CD4-positive, alpha-beta T cell treated with Interleukin-15 for 4 hours (primary cell): ENCODE measurements at places on chromosomes 2 and 18.

- DNase-seq, result no peak
Measured at GRCh38 chr18:41887100-41887499, 67.9 kb upstream of the PIK3C3 start.

GRCh38 chr2:165796129-165796528, 2.1 kb upstream of the GALNT3 start:
- DNase-seq, result no peak

GRCh38 chr2:30979822-30980245, 158.4 kb downstream of the GALNT14 start:
- DNase-seq, result no peak

GRCh38 chr2:36697424-36698066, 1.0 kb downstream of the VIT start:
- DNase-seq, result no peak

GRCh38 chr2:202636213-202636513, 1.4 kb downstream of the FAM117B start:
- no peak for DNase-seq

- DNase-seq, result peak; percentile 62
Measured at GRCh38 chr2:241123816-241124536, 21.9 kb upstream of the MTERF4 start.

GRCh38 chr2:156687715-156688114, 251.5 kb downstream of the GPD2 start:
- no peak for DNase-seq

DNA sequence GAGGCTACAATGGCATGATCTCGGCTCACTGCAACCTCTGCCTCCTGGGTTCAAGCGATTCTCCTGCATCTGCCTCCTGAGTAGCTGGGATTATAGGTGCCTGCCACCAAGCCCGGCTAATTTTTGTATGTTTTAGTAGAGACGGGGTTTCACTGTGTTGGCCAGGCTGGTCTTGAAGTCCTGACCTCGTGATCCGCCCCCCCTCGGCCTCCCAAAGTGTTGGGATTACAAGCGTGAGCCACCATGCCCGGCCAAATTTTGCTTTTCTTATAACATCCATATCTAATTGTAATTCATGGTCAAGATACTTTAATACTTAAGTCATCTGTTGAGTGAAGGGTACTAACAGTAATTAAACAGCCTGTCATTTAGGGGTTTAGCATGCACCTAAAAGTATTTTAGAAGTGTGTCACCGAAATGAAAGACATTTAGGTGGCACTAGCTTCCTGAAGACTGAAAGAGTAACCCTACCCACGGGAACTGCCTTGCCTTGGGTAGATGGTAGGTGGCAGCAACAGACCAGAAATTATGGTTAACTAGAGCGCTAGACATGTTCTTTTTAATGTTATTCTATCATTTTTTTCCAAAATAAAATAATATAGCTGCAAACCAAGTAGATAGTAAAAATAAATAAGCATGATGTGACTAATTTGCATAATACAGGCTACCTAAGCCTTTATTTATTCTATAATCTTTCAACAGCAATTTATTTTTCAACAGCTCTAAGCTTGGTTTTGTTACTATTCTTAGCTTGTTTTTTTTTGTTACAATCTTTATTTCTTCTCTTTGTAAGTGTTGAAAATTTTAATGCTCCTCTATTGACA, 8.6 kb upstream of the ACYP2 start:
- peak; percentile 63 for DNase-seq

GRCh38 chr18:25298853-25299274, 53.1 kb downstream of the ZNF521 start:
- no peak for DNase-seq

- no peak for DNase-seq
Measured at GRCh38 chr2:210461401-210461800, 15.2 kb downstream of the LANCL1 start.

DNA sequence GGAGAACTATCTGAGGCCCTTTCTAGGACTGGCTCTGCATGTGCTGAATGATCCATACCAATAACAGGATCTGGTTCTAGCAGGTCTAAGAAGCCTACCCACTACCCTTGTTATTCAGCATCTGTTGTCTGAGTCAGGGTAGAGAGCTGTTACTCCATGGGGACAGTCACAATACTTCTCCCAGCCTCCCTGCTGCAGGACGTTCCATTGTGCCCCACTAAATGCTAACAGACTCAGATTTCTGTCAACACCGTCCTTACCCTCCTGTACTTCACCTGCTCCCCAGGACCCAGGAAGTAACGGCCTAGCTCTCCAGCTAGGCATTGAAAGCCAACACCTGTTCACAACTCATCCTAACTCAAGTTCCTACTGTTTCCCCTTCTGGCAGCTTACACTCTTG, 719.7 kb upstream of the ID2 start:
- no peak for DNase-seq

DNA sequence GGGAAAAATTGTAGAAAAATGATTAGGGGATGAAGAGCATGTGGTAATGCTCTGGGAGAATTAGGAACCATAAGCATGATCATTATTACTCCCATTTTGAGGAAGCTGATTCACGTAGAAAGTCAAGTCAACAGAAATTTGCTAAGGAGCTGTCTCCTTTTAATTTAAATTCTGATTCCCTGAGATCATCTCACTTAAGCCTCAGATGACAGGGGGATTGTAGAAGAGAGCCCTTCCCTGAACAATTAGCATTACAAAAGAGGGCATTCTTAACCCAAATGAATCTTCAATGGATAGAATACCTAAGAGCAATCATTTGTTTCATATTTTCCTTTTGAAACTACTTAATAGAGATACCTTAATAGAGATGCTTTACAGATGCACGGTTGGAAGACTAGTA, 267.9 kb downstream of the NYAP2 start:
- DNase-seq, result no peak

GRCh38 chr2:128270672-128271596, 47.7 kb downstream of the HS6ST1 start:
- no peak for DNase-seq

- DNase-seq, result no peak
Measured at GRCh38 chr2:118909191-118909590, 32.8 kb upstream of the MARCO start.

- DNase-seq, result no peak
Measured at GRCh38 chr2:176146101-176146500, 5.2 kb upstream of the HOXD4 start.

GRCh38 chr2:1854729-1855547, 110.6 kb upstream of the PXDN start:
- DNase-seq, result no peak

DNA sequence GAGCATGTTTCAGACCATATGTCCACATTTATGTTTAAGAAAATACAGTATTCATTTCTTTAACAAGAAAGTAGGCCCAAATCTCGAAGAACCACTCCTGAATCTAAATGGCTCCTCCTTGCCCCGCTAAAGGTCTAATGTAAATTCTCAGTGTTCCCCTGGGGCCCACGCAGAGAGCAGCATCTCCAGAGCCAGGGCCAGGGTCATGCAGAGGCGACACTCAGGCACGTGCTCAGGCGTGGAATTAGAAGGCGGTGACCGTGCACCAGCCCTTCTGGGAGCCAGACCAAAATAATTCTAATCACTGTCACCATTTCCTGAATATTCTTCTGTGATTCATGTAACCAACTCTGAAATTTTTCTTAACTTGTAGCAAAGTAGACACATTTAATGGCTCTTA, 68.3 kb upstream of the MYT1L start:
- no peak for DNase-seq

DNA sequence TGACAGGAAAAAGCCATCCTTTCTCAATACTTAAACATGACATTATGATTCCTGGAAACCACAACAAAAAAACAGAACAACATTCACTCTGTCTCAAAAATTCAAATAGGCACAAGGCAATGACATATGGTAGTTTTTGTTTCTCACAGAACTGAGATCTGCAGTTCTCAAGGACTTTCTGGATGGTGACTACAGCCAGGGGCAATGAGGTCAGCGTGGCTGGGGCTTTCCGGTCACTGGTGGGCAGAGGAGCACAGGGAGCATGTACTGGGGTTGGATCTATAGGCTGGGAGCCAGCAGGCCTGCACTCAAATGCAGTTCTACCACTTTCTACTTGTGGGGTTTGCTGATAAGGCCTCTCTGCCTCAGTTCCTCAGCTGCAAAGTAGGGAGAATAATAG, 72.0 kb downstream of the CTAGE1 start:
- DNase-seq, result no peak

DNA sequence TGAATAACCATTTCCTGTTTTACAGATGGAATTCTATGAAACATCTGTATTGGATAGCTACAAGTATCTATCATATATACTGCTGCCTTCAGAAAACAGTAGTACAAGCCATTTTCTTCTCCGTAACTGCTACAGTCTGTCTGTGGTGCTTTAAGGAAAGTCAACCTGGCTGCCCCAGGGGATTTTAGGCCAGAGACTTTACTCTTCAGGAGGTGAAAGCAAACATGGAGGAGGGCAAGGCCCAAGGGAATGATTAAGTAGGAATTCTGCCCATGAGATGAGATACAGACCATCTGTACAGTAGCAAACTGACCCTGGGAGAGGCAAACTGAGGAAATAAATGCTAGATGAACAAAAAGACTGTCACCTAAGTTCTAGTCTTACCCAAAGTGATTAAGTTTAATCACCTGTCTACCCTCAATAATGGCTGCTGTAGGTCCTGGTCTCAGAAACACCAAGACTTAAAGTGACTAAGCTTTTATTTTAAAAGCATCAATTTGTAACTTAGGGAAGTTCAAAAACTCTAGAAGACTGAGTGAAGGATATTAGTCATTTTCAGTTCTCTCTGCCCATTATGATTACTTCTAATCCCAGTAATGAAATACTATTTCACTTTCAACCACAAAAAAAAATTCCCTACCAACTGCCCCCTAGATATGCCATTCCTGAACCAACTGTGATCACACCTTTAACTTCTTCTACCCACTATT, 14.8 kb downstream of the MBD2 start:
- no peak for DNase-seq

GRCh38 chr18:62637807-62638687, 77.3 kb upstream of the PHLPP1 start:
- peak; percentile 44 for DNase-seq

DNA sequence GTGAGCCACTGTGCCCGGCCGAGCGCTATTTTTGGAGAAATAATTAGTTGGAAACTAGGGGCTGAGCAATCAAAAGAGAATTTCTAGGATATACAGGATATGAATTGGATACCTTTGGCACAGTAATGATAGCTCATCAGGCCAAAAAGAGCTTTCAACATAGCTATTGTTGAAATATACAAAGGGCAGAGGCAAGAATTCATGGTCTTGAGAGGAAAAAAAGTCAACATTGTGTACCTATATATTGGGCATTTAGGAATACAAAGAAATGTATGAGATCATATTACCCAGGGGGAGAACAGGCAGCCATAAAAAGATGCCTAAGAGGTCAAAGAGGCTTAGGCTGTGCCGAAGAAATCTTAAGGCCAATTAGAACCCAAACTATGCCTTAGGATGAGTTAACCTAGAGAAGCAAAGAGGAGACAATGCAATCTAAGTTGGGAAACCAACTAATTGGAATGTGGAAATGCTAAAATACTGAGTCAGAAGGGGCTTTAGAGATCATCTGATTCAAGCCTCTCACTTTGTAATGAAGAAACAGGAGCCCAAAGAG, 99.0 kb downstream of the RBBP8 start:
- no peak for DNase-seq

DNA sequence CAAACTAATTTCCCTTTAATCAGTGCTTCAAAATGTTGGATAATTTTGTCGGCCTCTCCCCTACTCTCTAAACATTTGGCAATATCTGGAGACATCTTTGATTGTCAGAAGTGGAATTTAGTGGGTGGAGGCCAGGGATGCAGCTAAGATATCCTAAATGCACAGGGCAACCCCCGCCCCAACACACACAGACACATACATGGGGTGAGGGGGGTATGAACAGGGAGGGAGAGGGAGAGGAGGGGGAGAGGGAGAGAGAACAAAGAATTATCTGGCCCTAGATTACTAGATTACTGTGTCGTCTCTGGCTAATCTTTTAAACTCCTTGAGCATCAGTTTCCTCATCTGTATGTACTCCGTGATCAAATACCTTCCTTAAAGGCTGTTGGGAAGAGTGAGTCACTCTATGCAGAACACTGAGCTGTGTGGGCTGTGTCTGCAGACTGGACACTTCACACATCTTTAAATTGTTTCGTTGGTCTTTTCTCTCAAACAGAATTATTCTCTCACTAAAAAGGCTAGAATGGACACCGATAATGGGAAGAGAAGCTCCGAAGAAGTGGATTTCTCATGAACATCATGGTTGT, 2.9 kb downstream of the RNF149 start:
- DNase-seq, result no peak

DNA sequence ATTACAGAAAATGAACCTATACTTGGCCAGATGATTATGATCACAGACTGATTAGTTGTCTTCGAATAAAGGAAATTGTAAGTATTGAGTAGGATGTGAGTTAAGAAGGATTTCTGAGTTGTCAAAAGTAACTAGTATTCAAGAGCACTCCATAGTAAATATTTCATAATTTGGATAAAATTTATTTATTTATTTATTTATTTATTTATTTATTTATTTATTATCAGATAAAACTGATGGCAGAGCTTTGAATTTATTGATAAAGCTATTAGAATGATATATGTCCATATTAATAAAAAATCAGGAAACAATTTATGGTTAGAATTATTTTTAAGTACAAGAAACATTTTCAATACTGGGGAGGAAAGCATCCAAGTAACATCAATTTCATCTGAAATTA, 1634.1 kb downstream of the LRP1B start:
- DNase-seq, result no peak

DNA sequence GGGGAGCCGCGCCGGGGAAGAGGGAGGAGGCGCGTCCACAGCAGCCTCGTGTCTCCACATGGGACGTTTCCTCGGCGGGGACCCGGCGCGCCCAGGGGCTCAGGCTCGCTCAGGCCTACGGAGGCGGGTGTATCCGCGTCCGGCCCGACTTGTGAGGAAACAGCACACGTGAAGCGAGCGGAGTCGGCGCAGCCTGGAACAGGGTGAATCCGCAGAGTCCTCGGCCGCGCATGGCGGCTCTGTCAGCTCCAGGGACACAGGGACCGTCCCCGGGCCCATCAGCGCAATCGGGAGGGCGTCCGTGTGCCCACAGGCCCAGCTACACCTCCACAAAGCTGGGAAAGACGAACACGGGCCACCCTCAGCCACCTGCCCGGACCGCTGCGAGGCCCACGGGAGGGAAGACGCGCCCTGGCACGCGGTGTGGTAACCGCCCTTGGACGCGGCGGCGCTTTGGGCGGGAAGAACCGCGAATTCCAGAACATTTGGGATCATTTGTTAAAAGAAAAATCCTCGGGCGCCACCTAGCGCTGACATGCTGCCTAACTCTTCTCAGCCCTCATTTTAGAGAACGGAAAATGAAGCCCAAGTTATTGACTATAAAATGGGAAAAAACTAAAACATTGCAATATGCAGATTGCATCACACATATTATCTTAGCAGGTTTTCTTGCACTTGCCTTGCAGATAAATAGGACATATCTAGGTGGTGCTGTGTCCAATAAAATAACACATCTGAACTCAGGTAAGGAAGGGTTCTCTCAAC, 40.4 kb downstream of the TMEM18 start:
- peak; percentile 45 for DNase-seq

- no peak for DNase-seq
Measured at GRCh38 chr2:143138292-143138691, 9.1 kb downstream of the ARHGAP15 start.

- no peak for DNase-seq
Measured at GRCh38 chr18:24656050-24656449, 195.6 kb downstream of the HRH4 start.

- no peak for DNase-seq
Measured at GRCh38 chr2:234378440-234378839, 118.4 kb downstream of the ARL4C start.
